Stimulated activated CD8-positive, alpha-beta memory T cell treated with anti-CD3 and anti-CD28 coated beads, Interleukin-15, amount 100 ng/mL, for 24 hours (primary cell): ENCODE measurements at places on chromosomes 3 and 15.

DNA sequence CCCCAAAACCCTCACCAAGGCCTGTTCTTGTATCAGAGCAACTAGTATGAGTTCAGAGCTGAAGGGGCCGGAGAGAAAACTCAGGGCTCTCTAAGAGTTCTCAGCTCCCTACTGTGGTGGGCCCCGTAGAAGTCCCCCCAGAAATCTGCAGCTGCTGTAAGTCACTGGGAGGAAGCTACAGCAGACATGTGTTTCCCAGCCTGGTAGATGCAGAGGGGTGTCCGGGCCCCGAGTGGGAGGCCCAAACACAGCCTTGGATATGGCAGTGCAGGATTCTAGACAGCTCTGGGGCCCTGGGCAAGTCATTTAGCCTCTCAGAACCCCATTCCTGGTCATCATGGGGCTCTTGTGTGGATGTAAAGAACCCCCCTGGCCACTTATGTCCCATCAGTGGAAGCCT lies 39.2 kb upstream of the CSPG4 start:
- no peak for DNase-seq

DNA sequence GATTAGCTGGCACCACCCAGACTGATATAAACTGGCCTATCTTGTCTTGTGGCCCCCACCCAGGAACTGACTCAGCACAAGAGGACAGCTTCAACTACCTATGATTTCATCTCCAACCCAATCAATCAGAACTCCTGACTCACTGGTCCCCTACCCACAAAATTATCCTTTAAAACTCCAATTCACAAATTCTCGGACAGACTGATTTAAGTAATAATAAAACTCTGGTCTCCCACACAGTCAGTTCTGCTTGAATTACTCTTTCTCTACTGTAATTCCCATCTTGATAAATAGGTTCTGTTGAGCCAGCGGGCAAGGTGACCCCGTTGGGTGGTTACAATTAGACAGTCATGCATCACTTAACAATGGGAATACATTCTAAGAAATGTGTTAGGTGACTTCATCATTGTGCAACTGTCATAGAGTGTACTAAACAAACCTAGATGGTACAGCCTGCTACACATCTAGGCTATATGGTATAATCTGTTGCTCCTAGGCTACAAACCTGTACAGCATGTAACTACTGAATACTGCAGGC lies 48.1 kb upstream of the MAP4 start:
- no peak for DNase-seq

DNA sequence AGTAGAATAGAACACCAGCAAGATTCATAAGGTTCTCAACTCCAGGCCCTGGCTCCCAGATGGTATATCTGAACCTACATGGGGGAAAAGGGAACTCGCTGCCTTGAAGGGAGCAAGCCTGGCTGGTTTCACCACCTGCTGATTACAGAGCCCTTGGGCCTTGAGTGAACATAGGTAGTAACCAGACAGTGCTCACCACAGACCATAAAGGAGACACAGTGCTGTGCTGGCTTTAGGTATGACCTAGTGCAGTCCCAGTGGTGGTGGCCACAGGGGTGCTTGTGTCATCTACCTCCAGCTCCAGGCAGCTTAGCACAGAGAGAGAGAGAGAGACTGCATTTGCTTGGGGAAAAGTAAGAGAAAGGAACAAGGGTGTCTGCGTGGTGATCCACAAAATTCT lies 409.8 kb downstream of the FGF12 start:
- DNase-seq: no peak

- no peak for DNase-seq
These were observed 63.3 kb downstream of the RPL22L1 start for GRCh38 chr3:170806676-170807075.

DNA sequence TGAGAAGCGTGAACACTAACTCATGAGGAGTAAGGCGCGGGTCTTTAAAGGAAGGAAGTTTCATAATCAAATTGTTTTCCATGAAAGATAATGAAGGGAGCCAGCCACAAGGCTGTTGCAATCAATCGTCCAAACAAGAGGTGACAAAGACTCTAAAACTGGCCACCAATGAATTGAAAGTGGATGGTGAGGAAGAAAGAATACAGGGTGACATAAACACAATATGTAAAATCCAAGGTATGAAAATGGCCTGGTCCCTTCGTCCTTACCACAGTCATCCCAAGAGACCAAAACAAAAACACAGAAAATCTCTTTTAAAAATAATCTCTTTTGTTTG lies 12.0 kb downstream of the CD86 start:
- DNase-seq: no peak
